Iris pigment epithelial cell (primary cell): ENCODE measurements at places on chromosomes 5 and 9.
A peak's percentile ranks its signal among the peaks of the same experiment; 100 is the strongest.

GRCh38 chr5:80864109-80864508, 96.1 kb upstream of the RASGRF2 start:
- DNase-seq: no peak

DNA sequence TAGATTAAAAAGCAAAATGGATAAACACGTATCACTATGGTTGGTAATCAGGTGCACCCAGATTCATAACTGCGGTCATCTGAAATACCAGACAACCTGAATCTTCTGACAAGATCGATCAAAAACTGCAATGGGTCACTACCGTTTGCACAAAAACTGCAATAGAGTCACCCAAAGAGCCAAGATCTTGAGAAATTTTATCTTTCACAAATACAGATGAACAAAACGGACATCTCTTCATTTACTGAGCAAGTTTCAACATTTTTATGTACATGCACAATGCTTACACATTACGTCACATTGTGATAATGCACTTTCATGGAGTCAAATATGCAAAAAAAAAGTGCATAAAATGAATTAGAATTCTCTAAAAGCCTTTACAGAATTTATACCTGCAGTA, 18.6 kb downstream of the PRKAA1 start:
- DNase-seq: no peak

DNA sequence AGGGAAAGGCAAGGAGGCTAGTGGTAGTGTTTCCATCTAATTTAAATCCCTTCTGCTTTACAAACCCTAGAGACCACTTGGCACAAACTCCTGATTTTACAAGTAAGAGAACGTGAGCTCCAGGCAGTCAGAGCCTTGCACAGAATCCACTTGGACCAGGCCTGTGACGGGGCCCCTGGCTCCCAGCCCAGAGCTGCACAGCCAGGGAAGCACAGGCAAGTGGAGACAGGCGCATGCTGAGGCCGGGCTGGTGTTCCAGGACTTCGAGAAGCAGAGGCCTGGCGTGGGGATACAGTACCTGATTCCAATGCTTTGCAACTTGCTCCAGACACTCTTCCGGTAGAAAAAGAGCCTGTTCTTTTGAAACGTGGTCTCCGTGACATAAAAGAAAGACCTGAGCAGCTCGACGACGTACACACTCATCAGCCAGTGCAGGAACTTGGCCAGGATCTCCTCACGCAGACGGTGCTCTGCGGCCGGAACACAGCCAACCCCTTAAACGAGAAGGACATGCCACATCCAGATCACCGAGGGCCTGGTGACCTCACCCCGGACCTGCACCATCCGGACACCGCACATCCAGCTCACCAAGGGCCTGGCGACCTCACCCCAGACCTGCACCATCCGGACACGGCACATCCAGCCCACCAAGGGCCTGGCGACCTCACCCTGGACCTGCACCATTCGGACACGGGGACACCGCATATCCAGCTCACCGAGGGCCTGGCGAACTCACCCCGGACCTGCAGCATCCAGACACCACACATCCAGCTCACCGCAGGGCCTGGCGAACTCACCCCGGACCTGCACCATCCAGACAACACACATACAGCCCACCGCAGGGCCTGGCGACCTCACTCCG, 12.5 kb downstream of the TERT start:
- DNase-seq: no peak

DNA sequence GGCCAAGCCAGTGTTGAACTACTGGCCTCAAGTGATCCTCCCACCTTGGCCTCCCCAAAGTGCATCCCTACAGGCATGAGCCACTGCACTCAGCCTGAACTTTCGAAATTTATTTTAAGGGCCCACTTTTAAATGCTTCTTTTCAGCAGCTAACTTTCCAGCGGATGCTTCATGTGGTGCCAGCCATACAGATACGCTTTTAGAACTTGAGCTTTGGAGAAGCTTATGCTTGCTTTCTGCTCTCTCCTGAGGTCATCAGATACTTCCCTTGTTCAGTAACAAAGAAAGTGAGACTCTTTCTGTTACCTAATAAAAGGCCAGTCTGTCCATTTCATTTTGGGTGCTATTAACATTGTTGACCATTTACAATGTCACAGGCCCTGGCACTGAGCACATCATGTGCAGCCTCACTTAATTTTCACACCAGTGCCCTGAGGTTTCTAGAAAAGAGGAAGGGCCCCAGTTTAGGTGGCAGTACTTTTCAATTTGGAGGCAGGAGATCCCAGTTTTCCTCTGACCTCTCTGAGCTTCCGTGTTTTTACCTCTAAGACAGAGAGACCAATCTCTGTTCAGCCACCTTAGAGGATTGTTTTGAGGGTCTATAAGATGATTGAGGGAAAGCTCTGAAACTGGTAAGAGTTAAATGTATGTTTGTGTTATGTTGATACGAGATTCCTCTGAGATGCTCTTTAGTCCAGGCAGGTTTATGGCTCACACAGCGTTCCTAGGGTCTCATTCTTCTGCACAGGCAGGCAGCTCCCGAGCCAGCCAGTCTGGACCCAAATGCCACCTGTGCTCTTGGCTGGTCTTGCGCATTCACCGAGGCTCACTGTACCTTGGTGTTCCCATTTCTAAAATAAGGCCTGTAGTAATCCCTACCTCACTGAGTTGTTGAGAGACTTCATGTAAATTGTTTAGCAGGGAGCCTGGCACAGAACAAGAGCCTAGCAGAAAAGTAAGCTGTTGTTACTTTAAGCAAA, 4.4 kb downstream of the ABL1 start:
- DNase-seq: no peak

- no peak for DNase-seq
These were observed 420.9 kb upstream of the SGCD start for GRCh38 chr5:155906046-155906445.

- peak; percentile 62 for DNase-seq
These were observed 25.6 kb downstream of the RRAGA start for GRCh38 chr9:19074836-19075235.

DNA sequence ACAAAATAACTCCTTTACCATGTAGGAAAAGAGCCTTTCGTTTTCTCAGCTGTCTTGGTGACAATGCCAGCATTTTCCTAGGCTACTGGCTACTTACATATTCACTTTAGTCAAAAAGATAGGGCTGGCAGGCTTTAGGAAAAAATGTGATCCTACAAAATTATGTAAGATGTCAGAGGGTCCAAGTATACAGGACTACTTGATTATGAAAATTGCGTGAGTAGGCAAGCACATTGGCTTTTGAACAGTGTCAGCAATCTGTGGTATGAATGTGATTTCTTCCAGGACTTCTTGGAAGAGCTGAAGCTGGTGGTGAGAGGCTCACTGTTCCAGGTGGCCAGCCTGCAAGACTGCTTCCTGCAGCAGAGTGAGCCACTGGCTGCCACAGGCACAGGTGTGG, 22.8 kb downstream of the THBS4 start:
- DNase-seq: no peak

- no peak for DNase-seq
These were observed 78.3 kb downstream of the DMAC1 start for GRCh38 chr9:7721291-7721690.

DNA sequence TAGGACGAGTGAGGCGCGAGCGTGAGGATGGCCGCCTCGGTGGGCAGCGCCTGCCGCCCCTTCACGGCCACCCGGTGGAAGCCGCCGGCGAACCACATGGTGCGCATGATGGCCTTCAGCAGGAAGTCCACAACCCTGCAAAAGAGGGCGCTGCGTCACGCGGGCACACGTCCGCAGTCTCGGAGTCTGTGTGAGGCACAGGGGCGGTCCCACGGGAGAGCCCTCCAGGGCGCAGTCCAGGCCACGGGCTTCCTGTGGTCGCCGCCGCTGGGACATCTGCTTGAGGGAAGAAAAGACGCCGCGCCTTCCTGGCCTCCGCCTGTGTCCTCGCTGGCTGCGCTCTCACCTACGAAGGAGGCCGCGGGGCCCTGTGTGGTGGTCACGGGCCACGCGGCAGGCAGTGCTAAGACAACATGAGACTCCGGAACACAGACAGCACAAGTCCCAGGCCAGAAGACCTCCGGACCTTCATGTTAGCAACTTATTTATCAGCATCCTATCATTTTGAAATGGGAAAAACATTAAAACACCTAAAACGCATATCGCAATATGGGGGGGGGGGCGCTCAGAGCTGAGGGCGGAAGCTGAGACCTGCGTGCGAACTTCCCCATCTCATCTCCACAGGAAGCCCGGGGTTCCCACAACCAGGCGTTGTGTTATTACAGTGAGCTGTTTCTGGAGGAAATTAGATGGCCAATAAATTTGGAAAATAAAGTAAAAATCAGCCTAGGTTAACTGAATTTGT, 28.8 kb downstream of the LPCAT1 start:
- no peak for DNase-seq

DNA sequence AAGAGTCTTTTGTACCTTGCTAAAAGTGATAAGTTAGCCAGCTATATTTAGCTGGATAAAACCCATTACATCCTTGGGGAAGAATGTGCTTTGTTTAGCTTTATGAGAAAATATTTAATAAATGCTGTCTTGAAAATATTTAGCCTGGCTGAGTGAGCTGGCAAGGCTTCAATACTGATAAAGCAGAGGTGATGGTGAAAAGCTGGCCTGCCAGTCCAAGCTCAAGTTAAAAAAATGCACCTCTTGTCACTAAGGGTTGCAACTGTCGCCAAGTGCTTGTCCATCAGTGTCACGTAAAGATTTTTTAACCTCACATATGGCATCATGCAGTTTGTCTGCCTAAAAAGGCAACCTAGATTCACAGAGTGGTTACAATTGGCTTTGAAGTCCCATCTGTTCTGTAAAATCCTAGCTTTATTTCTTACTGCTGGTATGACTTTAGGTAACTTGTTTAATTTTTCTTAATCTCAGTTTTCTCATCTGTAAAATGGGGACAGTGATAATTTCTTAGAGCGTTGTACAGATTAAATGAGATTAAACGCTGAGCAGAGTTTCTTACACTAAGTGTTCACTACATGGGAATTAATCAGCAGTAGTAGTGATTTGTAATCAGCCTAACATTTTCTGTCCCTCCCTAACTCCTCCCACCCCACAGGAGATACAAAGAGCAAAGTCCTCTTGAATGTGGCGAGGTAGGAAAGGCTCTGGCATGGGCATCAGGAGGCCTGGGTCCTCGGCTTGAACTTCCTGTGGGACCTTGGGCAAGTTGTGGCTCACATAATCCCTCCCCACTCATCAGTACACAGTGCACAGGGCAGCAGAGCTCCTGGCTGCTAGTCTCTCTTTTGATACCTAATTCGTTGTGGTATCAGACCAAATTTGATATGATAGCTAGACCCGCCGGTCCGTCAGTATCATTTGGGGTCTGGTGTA, 48.7 kb downstream of the PIK3R1 start:
- peak; percentile 78 for DNase-seq

DNA sequence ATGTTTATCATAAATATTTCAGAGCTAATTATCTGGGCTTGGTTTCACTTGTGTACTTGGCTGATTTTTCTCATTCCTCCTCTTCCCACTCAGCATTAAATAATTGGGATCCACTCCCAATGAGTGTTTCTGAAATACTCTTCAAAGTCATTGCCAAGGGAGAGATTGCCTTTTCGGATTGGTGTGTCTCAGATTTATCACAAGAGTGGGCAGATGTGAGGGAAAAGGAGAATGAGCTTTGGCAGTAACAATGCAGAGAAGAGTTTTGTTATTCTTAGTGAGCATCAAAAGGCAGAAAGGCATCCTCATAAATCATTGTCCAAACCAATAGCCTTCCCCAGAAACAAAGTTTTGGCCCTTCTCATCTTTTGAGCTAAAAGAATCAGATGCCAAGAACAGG, 79.2 kb downstream of the SEMA5A start:
- no peak for DNase-seq

- DNase-seq: no peak
These were observed 130.7 kb upstream of the TAF11L2 start for GRCh38 chr5:17367256-17367840.

- DNase-seq: no peak
These were observed 192.2 kb downstream of the CHSY3 start for GRCh38 chr5:130096483-130096882.

- DNase-seq: peak; percentile 71
These were observed 252.7 kb upstream of the IL12B start for GRCh38 chr5:159582756-159583541.

DNA sequence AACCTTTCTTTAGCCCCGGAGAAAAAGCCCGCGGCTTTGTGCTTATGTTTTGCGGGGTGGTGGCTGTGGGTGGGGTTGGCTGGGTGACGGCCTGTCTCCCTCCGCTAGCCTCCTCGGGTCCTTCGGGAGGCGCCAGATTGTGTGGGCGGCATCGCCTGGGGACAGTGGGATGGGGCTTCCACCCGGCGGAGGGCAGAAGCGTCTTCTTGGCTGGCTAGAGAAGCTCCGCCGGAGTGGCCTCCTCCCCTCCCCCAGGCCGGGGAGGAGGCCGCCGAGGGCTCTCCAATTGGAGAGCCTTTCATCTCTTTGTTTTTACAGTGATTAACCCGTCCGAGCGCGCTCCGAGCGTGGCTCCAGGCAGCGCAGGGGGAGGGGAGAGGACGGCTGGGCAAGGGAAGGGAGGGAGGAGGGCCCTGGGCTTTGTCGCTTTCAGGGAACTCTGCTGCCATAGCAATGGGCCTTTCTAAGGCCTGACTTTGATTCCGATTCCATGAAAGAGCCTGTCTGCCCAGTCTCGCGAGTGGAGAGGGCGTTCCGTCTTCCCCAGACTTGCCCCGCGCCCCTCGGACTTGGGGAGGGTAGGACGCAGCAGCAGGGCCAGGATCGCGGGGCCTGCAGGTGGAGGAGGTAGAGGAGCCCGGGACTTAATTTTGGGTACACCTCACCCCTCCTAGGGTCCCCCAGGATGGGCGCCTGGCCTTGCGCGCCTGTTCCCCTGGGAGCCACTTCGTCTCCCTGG, 36.7 kb upstream of the TIFAB start:
- DNase-seq: peak; percentile 63

DNA sequence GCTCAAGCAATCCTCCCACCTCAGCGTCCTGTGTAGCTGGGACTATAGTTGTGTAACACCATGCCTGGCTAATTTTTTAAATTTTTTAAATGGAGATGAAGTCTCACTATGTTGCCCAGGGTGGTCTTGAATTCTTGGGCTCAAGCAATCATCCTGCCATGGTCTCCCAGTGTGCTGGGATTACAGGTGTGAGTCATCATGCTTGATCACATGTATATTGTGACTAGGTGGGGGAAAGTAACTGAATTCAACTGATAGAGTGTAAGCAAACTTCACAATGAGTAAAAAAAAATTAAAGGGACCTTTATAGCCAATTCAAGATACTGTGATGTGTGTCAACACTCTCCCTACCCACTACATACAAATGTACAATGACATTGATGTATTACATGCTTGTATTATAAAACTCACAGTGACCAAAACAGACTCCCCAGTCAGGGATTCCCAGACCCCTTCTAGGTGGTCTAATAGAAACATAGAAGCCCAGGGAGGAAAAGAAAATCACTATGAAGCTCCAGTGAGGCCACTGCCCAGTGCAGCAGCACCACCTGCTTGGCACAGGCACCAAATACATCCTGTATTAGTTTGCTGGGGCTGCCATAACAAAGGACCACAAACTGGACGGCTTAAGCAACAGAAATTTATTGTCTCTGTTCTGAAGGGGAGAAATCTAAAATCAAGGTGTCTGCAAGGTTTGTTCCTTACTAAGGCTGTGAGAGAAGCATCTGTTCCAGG, 8.8 kb downstream of the PLGRKT start:
- DNase-seq: peak; percentile 34

DNA sequence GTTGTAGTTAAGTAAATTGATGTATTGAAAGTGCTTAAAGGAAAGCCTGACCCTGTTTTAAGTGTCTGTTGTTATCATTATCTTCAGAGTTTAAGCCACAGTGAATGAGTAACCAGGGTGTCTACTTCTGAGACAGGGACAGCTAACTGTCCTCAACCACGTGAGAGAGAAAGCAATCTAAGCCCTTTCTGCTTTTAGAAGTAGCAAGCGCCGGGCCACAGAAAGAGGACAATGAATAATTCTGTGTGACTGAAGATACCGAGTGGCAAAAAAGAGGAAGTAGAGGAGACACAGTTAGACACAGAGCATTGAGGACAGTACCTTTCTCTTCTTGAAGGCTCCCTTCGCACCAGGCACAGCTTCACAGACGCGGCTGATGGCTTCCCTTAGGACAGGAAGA, 86.3 kb downstream of the S1PR3 start:
- no peak for DNase-seq
